ENCODE measurements at places on chromosomes 6 and 20. TPM values are rescaled to one million over a fixed set of nuclear protein-coding genes. Genes with fewer than 3 reads are reported as not detected.
A peak's percentile ranks its signal among the peaks of the same experiment; 100 is the strongest.

GRCh38 chr20:23235173-23236027 lies 115.2 kb upstream of the NXT1 start:
- peak; percentile 70 for DNase-seq

DNA sequence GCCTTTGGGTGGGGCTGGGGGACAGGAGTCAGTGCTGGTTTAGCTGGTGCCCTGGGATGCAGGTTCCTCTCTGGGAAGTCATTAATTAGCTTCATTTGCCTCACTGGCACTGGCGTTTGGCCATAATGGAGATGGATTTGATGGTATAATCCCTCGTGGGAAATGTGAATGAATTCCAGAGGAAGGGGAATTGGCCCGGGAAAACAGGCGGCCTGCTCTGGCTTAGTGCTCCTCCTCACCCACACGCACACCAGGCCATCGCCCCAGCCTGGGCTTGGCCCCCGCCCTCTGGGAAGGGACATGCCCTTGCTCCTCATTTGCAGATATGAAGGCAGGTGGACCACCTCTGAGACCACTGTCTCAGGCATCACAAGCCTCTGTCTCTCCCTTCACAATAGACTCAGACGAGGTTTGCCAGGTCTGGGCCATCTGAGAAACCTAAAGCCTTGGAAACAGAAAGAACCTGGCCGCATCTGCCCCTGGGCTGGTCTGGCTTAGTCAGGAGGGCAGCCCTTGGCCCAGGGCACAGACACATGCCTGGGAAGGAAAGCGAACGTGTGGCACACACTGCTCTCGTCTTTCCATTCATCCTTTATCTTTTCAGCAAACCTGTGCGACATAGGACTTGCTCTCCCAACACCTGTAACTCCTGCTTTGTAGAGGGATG lies 199.2 kb upstream of the CDH4 start:
- no peak for DNase-seq

DNA sequence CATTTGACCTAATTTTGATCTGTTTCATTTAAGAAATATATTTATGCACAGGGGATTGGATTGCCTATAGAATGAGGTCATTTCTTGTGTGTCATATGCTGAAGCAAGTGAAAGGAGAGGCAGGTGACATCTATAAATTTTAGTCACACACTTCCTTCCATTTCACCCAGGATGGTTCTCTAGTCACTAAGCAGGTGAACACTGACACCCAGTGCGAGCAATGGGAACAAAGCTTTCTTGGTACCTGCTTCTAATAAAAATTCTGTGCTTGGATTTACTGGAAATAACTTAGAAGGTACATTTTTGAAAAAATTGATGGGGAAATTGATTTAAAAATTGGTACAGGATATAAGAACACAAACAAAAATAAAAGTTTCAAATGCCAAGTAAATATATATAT lies 66.9 kb upstream of the MC3R start:
- no peak for DNase-seq

- no peak for DNase-seq
Observed at GRCh38 chr6:38784506-38785235, 69.6 kb downstream of the DNAH8 start.

- DNase-seq, result no peak
Observed at GRCh38 chr6:163148451-163149278, 265.9 kb upstream of the QKI start.

DNA sequence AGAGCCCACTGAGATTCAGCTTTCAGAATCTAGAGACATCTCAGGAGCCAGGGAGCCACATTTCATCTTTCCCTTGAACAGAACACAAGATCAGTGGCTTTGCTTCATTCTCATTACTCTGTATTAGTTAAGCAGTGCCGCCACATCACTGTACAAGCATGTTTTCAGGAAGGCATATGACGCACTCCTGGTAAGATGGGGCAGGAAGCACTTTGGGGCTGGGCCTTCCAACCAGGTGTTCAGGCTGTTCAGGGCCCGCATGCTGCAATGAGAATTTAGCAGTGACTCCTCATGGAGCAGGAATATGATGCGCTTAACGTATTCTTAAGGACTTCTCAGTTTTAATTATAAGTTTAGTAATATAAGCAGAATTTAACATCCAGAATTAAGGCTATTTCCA lies 29.7 kb upstream of the GNRH2 start:
- no peak for DNase-seq

- no peak for DNase-seq
Observed at GRCh38 chr20:62636446-62636845, 5.9 kb upstream of the SLCO4A1 start.

GRCh38 chr6:68572525-68572924 lies 62.6 kb upstream of the ADGRB3 start:
- no peak for DNase-seq

DNA sequence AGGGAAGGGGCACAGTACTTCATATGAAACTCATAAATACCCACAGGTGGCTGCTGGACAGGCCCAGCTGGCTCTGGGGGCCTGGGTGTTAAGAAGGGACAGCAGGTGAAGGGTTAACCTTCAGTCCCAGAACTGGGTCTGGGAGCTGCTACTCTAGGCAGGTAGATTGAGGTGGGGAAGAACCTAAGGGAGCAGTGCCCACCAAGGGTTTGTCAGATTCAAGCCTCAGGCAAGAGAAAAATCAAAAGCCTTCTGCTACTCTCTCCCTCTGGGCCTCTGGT lies 5.6 kb downstream of the RPL10A start:
- DNase-seq, result no peak

GRCh38 chr6:157741321-157741947 lies 81.6 kb upstream of the SNX9 start:
- DNase-seq, result no peak

DNA sequence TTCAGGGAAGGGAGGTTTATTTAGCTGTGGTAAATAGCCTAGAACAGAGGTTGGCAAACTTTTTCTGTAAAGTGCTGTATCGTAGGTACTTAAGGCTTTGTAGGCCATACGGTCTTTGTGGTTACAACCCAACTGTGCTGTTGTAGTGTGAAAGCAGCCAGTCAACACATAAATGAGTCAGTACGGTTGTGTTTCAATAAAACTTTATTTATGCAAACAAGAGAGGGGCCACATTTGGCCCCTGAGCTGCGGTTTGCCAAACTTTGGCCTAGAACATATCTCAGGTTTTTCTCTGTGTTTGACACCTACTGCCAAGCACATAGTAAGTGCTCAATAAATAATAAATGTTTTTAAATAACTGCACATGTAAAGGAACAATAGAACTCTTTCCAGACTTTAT lies 102.2 kb downstream of the RNF144B start:
- no peak for DNase-seq

DNA sequence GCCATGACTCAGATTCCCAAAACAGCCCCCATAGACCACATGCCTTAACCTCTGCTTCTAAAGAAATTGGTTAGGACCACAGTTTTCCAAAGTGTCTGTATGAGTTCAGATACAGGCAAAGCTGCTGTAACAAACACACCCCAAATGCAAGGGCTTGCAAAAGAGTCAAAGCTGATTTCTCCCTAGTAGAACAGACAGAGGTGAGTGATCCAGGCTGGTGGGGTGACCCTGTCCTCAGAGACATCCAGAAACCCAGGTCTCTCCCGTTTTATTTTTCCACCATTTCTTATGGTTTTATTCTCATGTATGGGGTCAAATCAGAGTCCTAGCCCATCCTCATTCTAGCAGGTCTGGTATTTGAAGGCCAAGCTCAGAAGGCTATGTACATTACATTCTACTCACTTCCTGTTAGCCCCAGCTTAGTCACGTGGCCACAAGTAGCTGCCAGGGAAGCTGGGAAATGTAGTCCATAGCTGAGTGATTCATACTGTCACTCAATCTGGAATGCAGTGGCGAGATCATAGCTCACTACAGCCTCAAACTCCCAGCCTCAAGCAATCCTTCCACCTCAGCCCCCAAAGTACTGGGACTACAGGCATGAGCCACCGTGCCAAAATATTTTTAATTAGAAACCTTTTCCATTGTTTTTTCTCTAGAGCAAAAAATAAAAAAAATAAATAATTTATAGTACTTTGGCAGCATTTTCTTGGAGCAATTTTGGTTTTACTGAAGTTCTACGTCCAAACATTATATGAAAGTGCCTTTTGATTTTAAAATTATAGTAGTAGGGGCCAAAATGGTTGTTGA lies 175.2 kb downstream of the ZMYND8 start:
- DNase-seq, result no peak

DNA sequence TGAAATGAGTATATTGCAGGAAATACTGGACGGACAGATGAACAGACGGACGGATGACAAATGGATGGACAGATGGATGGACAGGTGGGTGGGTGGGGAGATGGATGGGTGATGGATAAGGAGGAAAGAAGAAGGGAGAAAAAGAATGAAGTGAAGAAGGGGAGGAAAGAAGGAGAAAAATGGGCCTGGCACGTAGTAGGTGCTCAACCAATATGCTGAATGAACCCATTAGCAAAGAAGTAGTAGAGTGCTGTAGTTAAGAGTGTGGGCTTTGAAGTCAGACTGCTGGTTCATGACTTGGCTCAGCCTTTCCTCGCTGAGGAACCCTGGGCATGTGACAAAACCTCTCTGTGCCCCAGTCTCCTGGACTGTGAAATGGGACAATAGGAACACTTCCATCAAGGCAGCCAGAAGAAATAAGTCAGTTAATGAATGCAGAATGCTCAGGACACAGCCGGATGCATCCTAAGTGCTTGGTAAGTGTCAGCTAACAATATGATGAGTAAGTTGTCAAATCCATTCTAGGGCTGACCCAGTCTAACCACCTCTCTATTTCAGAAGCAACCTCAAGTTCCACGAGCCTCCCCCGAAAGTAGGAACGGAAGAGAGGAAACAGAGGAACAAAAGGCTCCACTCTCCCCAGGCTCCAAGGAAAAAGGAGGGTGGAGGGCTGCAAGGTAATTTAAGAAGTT lies 37.9 kb downstream of the PREX1 start:
- no peak for DNase-seq

GRCh38 chr20:47999166-47999565 lies 213.9 kb upstream of the SULF2 start:
- DNase-seq, result no peak

DNA sequence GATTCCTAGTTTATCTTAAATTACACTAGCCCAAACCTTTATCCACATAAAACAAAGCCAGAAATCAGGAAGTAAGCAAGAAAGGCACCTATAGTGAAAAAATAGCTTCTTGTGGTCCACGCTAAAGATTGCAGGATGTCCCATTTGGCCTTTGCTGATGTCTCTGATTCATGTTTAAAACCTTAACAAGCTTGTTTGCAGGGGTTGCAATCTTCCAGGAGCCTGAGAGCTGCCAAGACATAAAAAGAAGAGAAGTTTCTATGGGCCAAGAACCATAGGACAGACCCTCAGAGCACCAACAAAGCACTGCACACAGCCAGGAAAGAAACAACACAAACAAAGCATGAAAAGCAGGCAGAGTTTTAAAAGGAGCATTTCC lies 49.4 kb downstream of the ADAT2 start:
- no peak for DNase-seq

DNA sequence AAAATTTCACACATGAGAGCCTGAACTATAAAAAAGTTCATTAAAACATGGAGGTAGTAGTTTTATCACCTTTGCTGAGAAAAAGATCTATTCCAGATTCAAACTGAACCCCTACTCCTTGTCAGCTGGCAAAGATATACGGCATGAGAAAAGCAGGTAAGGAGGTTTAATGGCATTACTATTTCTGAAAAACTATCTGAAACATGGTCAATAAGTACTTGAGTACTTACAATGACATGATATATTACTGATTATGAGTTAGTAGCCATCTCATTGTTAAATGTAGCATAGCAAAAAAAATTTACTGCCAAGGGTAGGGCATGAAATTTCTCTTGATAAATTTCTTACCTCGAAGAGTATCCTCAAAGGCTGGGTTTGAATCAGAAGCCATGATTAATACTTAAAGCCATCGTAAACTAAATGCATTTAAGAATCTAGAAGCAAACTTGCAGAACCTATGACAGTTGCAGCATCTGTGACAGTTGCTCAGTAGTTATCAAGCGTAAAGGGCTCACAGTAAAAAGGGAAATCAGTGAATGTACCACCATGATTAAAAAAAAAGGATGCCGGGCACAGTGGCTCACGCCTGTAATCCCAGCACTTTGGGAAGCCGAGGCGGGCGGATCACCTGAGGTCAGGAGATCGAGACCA lies 8.7 kb downstream of the SLC17A5 start:
- DNase-seq, result no peak

GRCh38 chr20:44584162-44584561 lies 1.8 kb downstream of the PKIG start:
- no peak for DNase-seq

- no peak for DNase-seq
Observed at GRCh38 chr6:99334526-99335127, 14.8 kb downstream of the FAXC start.

- DNase-seq, result no peak
Observed at GRCh38 chr6:152432758-152433157, 204.4 kb downstream of the SYNE1 start.

DNA sequence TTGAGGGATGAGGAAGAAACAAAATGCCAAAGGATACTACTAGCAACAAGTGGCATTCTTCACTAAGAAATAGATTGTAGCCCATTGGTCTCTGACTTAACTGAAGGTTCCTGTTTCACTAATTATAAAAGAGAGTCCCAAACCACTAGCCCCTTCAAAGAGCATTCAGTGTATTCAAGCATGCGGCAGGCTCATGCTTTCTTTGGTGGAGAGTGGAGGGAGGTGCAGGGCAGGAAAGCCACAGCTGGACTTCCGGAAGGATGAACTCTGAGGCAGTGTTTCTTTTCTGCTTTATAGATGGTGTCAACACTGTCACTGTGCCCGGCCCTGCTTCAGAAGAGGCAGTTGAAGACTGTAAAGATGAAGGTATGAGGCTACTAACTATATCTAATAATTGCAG lies 636.1 kb downstream of the KIF16B start:
- no peak for DNase-seq

GRCh38 chr6:170075659-170076223 lies 215.1 kb downstream of the DLL1 start:
- no peak for DNase-seq

DNA sequence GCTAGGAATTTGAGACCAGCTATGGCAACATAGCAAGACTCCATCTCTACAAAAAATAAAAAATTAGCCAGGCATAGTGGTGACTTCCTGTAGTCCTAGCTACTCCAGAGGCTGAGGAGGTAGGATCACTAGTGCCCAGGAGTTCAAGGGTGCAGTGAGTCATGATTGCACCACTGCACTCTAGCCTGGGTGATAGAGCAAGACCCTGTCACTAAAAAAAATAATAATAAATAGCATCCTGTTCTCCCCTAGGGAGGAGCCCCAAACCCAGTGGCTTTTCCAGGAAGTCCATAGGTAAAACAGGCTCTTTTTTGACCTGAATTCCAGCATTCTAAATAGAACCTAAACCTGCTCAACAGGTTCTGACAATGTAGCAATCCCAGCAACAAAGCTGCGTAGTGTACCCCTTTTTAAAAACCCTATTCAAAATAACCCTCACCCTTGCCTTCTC lies 192.0 kb downstream of the ALDH8A1 start:
- no peak for DNase-seq

MYO6 gene
- 20.4 TPM for total RNA-seq

RAMACL gene
- 2.2 TPM for total RNA-seq

PARD6B gene
- 4.7 TPM for total RNA-seq

TAAR5 gene
- total RNA-seq, result not detected

IRAK1BP1 gene
- total RNA-seq, result 4.2 TPM

TNFRSF6B gene
- total RNA-seq, result 16.7 TPM

CALHM6 gene
- not detected for total RNA-seq

TRIM38 gene
- total RNA-seq, result 8.1 TPM

IGF2R gene
- total RNA-seq, result 73.4 TPM

HSPA12B gene
- 21.6 TPM for total RNA-seq

CAGE1 gene
- total RNA-seq, result not detected

TREM2 gene
- total RNA-seq, result 5.2 TPM

Data from vagina (tissue), 2 donors.